M059J (cell line): ENCODE measurements at places on chromosomes 6 and 20. TPM values are rescaled to one million over a fixed set of nuclear protein-coding genes. Genes with fewer than 3 reads are reported as not detected.

Gene LY6G6F
- total RNA-seq = not detected in 2 replicates

Gene IMPG1
- total RNA-seq = not detected in 2 replicates

DNA sequence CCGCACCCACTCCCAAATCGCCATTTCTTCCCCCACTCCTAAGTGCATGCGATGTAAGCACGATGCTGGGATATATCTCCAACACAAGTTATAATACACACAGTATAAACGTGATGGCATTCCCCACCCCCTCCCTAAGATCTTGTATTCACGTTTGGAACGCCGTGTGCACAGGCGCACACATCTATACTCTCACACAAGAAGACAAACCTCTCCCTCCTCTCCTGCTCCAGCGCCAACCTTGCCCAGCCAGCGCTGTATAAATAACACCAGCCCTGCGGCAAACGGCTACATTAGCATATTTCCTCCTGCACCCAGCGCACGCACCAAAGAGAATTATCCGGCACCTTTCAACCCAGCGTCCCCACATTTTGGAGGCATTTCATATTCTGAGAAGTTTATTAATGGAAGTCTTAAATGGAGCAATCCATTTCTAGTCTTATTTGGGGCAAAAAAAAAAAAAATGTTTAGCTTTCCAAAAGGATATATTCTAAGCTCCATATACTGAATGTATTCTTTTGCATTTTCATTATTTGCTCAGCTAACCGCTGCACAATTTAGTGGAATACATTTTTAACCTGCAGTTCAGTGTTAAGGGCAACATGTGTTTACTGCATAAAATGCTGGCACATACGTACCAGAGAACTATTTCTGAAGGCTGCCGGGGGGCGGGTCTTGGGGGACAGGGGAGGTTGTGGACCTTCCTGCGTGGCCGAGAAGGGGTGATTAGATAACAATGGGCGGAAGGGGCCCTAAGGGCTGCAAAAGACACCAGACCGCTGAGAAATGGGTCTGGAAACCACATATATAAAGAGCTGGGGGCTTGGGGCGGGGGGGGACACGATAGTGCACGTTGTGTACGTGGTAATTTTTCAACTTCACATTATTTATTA lies 1.1 kb upstream of the SLC22A23 start:
- peak; percentile 47 for DNase-seq

DNA sequence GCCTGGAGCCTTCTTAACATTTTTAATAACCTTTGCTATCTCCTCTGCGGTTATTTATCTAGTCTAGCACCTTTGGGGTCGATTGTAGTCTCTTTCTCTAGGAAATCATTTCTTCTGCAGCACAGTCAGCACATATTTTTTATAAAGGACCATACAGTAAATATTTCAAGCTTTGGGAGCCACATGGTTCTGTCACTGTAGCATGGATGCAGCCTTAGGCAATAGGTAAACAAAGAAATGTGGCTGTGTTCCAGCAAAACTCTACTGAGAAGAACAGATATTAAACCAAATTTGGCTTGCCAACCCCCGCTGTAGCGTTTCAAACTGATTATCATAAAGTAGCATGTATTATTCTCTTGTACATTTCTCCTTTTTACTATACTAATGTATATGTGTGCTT lies 95.7 kb downstream of the SLC23A2 start:
- DNase-seq = no peak

GRCh38 chr6:68572975-68573374 lies 62.1 kb upstream of the ADGRB3 start:
- DNase-seq = no peak

GRCh38 chr20:59696476-59696875 lies 92.1 kb downstream of the PHACTR3 start:
- no peak for DNase-seq

- DNase-seq = no peak
Observed at GRCh38 chr6:119285908-119286625, 63.5 kb downstream of the MAN1A1 start.

DNA sequence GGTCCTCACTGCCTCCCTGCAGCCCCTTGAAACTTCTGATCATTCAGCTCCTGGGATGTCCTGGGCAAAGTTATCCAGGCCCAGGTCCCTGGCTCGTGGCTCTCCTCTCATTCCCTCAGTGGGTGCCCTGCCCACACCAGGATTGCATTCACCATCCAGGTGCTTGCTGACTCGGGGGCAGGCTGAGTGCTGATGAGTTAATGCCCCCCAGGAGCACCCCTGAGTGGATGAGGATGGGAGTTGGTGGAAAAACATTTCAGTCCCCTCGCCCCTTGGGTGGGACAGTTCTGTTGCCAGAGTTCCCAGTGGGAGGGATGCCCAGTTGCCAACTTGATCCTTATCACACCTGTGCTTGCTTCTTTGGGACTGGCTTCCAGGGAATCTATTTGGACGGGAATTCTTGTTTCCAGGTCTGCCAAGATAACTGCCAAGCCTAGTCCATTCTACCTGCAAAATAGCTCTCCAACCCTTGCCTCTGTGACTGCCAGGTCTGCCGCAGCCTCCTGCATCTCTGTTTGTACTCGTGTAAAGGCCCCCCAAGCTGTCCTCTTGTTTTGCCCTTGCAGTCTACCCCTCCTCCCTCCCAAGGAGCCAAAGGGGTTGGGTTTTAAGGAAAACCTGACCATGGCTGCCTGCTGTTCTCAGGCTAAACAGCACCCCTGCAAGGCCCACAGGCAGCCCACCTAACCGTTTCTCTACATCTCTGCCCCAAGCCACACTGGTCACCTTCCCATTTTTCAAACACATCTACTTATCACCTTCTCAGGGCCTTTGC lies 11.6 kb upstream of the RSPO4 start:
- DNase-seq = no peak

GRCh38 chr6:1399085-1399780 lies 9.9 kb downstream of the FOXF2 start:
- no peak for DNase-seq
